ENCODE measurements at places on chromosomes 1 and 21. TPM values are rescaled to one million over a fixed set of nuclear protein-coding genes. Genes with fewer than 3 reads are reported as not detected.

DNA sequence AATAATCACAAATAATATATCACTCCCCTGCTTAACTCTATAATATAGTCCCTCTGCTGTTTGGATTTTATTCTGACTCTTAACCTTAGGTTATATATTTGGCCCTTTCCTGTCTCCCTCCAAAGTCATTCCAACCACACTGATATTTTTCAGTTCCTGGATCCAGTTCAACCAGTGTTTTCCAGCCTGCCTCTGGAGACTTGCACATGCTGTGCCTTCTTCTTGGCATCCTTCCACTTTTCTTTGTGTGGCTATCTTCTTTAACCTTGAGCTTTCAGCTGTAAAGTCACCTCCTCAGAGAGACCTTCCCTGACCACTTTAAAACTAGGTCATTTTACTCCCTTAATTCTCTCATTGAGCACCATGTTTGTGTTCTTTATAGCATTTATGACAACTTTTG lies 19.4 kb downstream of the CERS2 start:
- peaks cover 99% of the 10 kb centered on the region for H3K36me3 ChIP-seq
- no peaks in the 10 kb centered on the region for H3K27me3 ChIP-seq
- no peak for ATAC-seq
- no peaks in the 10 kb centered on the region for H3K4me1 ChIP-seq
- no peak overlapping the region for H3K27ac ChIP-seq

DNA sequence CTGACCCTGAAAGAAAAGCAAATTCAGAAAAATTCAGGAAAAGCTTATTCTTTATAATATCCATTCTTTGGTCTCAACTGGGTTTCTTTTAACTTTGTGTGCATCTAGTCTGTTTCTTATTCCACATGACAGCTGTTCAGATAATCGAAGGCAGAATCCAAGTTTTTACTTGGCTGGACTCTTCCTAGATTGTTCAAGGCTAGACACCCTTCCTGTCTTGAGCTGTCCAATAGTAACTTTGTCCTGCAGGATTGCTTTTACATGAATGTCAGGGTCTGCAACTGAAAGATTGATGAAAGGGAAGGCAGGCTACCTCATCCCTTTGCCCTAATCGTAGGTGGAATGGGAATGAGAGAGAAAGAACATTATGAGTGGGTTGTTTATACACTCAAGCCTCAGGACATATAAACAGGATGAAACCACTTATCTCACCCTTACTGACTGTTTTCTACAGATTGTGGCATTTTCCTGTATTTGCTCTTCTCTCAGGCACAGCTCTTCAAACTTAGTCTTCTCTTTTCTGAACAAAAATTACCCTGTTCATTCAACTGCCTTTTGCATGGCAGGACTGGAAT lies 76.9 kb downstream of the LEPR start:
- H3K27me3 ChIP-seq: no peaks in the 10 kb centered on the region
- no peaks in the 10 kb centered on the region for H3K36me3 ChIP-seq
- no peak overlapping the region for H3K27ac ChIP-seq

- no peak overlapping the region for H3K4me3 ChIP-seq
- no peaks in the 10 kb centered on the region for H3K36me3 ChIP-seq
- no peaks in the 10 kb centered on the region for H3K4me1 ChIP-seq
- peaks cover 44% of the 10 kb centered on the region for H3K27me3 ChIP-seq
- no peak overlapping the region for H3K27ac ChIP-seq
Measured at GRCh38 chr1:24155011-24155782, 12.3 kb upstream of the IL22RA1 start.

MAN1C1 gene
- total RNA-seq: 27.1 TPM

DNA sequence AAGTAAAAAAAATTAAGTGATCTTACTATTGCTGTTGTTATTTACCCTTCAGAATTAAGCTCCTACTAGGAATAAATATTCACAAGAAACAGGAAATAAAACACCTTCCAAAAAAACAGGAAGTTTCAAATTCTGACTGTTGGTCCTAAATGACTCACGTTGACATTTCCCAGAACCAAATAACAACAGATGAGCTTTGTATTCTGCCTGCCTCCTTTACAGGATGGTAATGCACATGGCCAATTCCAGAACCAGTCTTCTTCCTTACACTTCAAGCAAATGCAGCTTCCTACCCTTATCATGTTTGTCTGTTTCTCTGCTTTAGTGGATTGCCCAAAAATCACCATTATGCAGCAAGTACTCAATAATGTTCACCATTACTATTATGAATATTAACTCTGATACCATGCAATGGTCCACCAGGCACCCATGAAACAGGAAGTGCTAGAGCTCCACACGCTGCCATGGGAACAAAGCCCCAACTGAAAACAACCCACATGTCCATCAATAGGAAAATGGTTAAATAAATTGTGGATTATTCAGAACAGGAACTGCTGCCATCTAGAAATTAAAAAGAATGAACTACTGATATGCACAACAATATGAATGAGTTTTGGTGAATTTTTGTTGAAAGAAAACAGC lies 8.9 kb downstream of the CASP9 start:
- no peaks in the 10 kb centered on the region for H3K27me3 ChIP-seq
- H3K27ac ChIP-seq: no peak overlapping the region
- H3K4me1 ChIP-seq: no peaks in the 10 kb centered on the region

GRCh38 chr1:52209429-52209828 lies 67.5 kb downstream of the ZFYVE9 start:
- H3K36me3 ChIP-seq: no peaks in the 10 kb centered on the region
- no peak overlapping the region for H3K4me3 ChIP-seq
- H3K4me1 ChIP-seq: no peaks in the 10 kb centered on the region

DNA sequence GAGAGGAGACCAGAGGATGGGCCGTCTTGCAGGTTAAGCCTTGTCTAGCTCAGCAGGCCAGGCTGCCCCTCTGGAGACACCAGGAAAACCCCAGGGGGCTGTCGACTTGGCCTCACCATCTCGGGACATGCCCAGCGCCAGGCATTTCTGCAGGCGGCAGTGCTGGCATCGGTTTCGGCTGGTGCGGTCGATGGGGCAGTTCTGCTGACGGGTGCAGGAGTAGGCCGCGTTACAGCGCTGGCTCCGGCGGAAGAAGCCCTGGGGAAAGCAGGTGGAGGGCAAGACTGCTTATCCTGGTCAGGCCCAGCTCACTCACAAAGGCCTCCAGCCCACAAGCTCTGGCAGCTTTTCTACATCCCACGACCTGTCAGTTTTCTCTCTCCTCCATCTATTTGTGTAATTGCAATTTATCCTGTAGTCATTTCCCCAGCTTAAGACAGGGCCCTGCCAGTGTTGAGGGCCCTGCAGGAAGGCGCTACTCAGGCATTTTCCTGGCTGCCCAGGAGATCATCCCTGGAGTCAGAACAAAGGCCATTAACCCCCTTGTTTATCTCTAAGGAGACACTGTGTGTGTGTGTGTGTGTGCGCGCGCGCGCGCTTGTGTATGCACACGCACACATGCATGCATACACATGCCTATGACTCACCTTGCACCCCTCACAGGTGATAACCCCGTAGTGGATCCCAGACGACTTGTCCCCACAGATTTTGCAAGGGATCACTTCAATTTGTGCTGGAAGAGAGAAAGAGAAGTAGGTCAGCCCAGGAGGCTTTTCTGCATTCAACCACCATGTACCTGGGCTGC lies 11.5 kb upstream of the LINGO4 start:
- H3K36me3 ChIP-seq: no peaks in the 10 kb centered on the region
- no peak overlapping the region for H3K4me3 ChIP-seq
- ATAC-seq: no peak
- H3K27ac ChIP-seq: no peak overlapping the region
- peaks cover 10% of the 10 kb centered on the region for H3K27me3 ChIP-seq

GRCh38 chr1:212413902-212414327 lies 771 bp downstream of the PACC1 start:
- H3K4me1 ChIP-seq: peaks cover 17% of the 10 kb centered on the region
- no peaks in the 10 kb centered on the region for H3K27me3 ChIP-seq
- H3K36me3 ChIP-seq: peaks cover 26% of the 10 kb centered on the region
- H3K27ac ChIP-seq: peak overlapping the region; percentile 67
- ATAC-seq: peak; percentile 40

DNA sequence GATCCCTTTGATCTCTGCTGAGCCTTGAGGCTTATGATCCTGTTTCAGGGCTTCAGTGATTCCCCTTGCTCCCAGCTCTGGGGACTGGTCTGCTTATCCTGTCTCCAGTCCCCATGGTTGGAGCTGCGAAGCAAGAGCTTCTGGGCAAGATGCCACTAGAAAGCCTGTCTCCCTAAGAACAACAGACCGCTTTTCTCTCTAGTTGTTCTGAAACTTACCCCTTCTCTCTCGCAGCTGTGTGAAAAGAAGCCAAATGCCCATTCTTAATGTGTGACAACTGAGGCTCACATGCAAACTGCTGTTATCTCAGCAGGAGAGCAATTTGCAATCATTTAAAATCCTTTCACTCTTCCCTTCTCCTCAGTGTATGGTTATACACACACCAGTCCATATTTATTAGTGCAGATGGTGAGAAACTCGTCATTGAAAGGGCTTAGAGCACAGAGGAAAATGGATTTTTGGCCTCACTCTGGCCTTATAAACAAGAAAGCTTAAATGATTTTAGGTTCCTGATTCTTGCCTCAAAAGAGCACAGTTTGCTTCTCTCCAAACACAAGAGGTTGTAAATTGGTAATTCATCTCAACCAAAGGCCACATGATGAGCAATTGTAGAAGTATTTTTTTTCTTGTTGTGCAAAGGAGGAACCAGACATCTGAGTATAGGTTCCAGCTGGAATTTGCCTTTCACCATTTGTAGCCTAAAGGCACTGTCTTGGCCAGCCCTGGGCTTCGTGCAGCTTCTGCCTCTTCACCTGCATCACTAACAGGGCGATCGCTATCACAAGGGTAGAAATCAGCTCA lies 179.2 kb upstream of the LMO4 start:
- no peak overlapping the region for H3K4me3 ChIP-seq
- H3K36me3 ChIP-seq: no peaks in the 10 kb centered on the region
- no peaks in the 10 kb centered on the region for H3K27me3 ChIP-seq
- no peaks in the 10 kb centered on the region for H3K4me1 ChIP-seq
- ATAC-seq: no peak
- no peak overlapping the region for H3K27ac ChIP-seq

- no peak for ATAC-seq
- H3K27ac ChIP-seq: no peak overlapping the region
- H3K4me3 ChIP-seq: no peak overlapping the region
- no peaks in the 10 kb centered on the region for H3K4me1 ChIP-seq
Measured at GRCh38 chr1:212215910-212216309, 69.3 kb upstream of the PPP2R5A start.

E2F2 gene
- 0.08 TPM for total RNA-seq

ARTN gene
- total RNA-seq: not detected

GUCA2B gene
- not detected for total RNA-seq

- no peak for ATAC-seq
- no peaks in the 10 kb centered on the region for H3K27me3 ChIP-seq
- H3K36me3 ChIP-seq: no peaks in the 10 kb centered on the region
- no peak overlapping the region for H3K27ac ChIP-seq
Measured at GRCh38 chr1:50603274-50604271, 180.3 kb upstream of the DMRTA2 start.

DNA sequence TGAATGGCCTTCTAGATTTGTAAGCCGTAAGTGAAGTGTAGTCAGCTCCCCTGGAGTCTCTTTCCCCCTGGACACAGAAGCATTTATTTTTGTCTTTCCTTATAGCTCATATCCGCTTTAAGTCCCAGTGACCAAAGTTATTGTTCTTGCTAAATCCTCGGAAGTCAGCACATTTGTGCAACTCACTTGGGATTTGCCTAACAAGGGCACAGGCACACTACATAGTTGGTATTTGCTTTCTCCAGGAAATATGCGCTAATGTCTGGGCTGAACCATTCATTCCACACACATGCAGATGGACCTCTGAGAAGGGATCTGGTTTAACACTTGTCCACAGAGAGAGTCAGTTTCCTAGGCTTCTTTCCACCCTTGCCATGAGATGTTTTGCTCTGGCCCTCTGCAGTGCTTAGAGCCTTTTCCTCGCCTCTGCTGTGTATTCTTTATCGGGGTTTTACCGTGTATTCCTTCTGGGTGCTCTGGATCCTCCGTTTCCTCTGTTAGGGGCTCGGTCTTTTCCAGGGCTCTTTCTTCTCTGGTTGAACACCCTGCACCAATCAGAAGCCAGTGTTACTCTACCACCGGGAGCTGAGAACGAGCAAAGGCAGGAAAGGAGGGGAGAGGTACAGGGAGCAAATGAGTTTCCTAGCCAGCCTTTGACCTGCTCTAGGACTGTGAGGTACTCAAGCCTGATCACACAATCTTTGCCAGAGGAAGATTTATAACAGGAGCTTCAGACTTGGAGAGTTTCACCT lies 72.4 kb downstream of the ABCA4 start:
- peak; percentile 10 for ATAC-seq
- no peaks in the 10 kb centered on the region for H3K36me3 ChIP-seq
- no peak overlapping the region for H3K27ac ChIP-seq
- H3K4me3 ChIP-seq: no peak overlapping the region
- H3K4me1 ChIP-seq: peaks cover 17% of the 10 kb centered on the region

DNA sequence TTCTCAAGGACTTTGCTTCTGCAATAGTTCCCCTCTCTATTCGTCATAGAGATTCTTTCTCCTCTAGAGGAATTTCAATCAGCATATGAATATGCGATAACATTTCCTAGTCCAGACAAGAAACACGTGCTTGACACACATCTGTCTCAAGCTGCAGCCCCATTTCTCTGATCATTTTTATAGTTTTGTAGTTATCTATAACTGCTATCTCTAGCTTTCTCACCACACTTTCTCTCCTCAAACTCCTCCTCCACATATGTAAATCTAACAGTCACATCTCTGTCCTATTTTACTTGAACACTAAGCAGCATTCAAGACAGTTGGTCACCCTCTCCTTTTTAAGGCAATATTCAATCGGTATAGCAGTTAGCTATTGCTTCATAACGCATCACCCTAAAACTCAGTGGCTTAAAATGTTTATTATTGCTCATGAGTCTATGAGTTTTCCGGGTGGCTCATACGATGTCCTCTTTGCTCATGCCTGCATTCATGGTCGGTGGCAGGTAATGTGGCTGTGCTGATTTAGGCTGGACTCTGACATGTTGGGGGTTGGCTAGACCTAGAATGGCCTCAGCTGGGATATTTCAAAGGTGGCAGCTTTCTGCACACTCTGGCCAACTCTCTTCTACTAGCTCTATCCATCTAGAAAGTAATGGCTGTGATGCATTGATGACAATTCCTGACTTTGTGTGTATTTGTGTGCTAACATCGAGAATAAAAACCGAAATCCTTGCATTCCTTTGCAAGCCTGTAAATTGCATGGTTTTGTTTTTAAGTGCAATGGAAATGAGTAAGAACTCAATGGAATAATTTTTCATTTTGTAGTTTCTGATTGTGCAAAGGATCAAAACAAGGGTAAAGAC lies 20.6 kb downstream of the ATP6V1G3 start:
- no peaks in the 10 kb centered on the region for H3K27me3 ChIP-seq
- H3K27ac ChIP-seq: no peak overlapping the region
- H3K36me3 ChIP-seq: no peaks in the 10 kb centered on the region
- H3K4me3 ChIP-seq: no peak overlapping the region
- no peak for ATAC-seq

RAVER2 gene
- 12.5 TPM for total RNA-seq

DNA sequence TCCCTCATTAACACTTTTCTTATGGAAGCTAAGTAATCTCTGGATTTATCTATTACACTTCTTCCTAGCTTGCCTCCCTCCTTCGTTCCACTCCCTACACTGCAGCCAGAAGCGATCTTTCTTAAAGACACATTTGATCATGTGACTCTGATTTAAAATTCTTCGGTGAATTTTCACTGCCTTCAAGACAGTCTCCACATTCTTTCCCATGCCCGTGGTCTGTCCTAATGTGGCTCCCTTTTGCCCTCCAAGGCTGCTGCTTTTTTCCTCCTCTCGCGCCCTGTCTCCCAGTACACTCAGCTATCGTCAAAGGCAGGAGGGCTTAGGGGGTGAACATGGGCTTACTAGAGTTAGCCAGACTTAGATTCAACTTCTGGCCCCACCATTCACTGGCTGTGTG lies 64.4 kb downstream of the SDCCAG8 start:
- H3K27ac ChIP-seq: no peak overlapping the region
- no peaks in the 10 kb centered on the region for H3K36me3 ChIP-seq
- no peak overlapping the region for H3K4me3 ChIP-seq
- no peaks in the 10 kb centered on the region for H3K4me1 ChIP-seq
- ATAC-seq: no peak
- no peaks in the 10 kb centered on the region for H3K27me3 ChIP-seq

Data from gastroesophageal sphincter (tissue), 4 donors.